ENCODE measurements at places on chromosomes 6 and 20.

DNA sequence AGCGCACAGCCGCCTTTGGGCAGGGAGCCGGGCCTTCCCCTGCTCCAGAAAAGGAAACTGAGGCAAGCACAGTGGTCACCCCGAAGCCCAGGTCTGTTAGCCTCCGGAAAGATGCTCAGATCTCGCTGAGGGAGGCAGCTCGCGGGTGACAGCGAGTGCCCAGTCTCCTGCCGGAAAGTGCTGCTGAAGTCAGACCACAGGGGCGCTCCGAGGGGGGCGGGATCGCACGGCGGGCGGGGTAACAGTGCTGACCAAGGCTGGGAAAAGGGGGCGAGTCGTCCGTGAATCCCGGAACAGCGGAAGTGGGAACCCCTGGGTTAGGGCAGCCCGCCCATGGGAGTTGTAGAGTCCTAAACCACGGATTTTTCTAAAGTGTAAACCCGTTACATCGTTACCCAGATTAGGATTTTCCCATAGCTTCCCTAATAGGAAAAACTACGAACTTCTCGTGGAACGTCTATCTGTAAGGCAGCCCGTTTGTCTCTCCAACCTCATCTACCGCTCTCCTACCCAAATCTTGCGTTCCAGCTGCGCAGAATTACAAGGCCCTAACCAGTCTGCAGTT is 504 bp downstream of the VPS16 start:
- DNase-seq = no peak

DNA sequence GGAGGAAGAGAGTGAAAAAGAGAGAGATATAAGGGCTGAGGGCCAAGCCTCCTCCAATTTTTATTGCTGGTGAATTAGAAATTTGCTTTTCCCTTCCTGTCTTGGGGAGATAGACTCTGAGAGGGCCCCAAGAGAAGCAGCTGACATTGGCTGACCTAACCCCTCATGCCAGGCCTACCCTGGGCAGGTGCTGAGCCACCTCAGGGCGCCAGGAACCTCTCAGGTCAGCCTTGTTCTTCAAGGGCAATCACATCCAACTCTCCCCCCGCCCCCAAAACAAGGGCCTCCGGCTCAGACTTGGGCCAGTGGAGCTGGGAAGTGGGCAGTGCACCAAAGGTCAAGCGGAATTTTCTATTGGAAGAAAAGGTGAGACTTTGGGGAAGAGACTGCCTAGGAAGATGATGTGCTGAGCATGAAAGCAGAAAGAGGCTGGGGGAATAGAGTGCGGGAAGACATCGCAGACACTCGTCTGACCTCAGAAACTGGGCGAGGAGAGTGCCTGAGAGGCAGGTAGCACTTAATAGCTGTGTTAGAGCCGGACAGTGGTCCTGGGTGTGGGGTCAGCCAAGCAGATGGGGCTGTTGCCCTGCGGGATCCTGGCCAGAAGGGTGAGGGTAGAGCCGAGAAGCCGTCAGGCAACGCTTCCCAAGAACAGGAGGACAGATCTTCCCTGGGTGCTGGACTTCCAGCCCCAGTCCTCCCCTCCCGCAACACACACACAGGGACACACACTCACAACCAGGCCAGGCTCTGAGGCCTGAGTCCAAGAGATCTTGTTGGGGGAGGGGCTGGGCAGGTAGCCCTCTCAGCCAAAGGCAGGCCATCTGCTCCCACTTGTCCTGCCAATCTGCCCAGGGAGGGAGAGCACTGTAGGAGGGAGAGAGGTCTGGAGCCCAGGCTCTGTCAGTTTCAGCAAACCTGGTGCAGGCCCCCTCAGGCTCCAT is 3.7 kb upstream of the FASTKD5 start:
- no peak for DNase-seq

GRCh38 chr20:22525821-22526220 is 58.6 kb downstream of the FOXA2 start:
- DNase-seq = no peak

DNA sequence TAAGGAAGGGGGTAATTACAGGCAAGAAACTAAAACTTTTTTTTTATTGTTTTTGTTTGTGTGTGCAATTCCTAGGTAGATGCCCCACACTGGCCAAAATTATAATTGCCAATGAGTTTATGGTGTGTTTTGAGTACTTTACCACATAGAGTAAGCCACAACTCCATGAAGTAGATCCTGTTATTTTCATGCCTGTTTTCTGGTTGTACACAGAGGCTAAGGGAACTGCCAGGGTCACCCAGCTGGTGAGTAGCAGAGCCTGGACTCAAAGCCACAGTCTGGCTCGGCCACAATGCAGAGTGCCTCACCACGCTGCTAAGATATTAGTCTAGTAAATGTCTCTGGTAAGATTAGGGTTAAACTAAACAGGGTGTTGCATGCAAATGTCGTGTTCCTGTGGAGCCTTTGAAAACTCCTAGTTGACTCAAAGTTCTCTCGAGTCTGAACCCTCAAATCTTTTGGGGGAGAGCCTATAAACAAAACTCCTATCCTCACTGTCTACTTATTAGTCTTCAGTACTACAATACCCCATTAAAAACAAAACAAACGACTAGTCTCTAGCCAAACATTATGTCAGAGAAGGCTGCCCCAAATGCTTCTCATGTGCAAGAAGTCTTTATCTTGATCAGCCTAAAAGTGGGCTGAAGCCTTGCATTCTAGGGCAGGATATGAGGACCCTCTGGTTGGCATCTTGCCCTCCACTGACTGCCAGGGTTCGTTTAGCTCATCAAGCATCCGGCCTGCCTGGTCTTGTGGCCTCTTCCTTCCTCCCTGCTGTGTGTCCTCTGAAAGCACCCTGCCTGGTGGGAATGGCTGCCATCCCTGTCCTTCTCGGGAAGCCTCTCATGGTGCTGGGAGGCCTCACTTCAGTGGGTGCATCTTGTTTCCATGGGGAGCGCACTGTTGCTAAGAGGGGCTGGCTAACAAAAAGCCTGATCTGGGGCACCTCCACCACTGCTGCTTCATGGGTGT is 4.2 kb downstream of the DUSP22 start:
- no peak for DNase-seq

DNA sequence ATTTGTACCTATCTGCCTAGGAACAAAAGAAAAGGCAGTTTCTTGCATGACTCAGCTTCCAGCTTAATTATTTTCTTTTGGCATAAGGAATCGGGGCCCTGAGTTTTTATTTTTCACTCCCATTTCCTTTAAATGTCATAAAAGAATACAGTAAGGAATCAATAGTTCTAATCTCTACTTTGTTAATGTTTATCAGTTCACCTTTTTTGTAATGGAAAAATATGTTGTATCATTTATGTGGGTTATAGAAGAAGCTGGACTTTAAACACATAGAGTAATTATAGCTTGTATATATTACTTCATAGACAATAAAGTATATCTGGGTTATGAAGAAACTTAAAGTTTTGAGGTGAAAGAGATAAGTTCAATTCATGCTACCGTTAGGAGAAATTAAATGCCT is 1214.8 kb upstream of the GJE1 start:
- no peak for DNase-seq

DNA sequence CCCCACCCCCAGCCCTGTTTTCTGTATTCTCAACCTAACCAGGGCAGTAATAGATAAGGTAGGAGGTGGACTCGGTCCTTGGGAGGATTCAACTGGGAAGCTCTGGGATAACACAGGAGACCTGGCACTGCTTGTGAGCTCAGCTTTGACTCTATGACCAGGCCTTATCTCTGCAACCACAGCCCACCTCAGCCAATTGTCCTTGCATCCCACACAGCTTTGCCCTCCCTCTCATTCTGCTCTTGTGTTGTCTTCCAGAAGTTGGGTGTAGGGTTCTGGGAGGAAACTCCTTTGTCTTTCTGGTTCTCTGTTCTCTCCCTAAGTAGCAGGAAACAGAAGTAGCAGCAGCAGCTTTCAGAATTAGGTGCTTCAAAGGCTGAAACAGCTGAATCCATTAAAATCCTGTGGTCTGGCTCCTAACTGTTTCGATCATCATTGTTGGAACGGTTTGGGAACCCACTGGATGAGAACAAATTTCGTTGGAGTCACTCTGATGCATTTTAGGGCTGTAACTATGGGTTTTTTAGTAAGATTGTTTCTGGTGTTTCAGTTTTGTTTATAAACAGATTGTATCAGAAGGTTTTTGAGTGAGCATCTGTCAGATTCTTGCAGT is 32.4 kb upstream of the SNX9 start:
- DNase-seq = no peak

DNA sequence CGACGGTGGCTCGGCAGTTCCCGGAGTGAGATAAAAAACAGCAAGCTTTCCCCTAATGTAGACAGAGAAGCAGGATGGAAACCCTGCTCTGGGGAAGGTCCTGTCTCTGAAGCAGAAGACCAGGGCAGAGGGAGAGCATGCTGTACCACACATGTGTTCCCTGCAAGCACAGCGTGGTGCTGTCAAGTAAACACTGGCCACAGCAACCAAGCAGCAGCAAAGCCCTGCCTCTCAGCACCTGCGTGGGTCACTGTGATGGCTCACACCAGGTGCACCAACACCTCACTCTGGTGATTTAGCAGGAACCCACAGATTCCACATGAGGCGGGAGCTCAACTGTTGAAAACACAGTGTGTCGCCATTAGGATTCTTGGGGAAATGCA is 65.2 kb upstream of the TXNDC5 start:
- no peak for DNase-seq

GRCh38 chr6:30990422-30991086 is 7.0 kb downstream of the MUC21 start:
- no peak for DNase-seq

- no peak for DNase-seq
Observed at GRCh38 chr20:57619051-57619831, 985 bp downstream of the ZBP1 start.

DNA sequence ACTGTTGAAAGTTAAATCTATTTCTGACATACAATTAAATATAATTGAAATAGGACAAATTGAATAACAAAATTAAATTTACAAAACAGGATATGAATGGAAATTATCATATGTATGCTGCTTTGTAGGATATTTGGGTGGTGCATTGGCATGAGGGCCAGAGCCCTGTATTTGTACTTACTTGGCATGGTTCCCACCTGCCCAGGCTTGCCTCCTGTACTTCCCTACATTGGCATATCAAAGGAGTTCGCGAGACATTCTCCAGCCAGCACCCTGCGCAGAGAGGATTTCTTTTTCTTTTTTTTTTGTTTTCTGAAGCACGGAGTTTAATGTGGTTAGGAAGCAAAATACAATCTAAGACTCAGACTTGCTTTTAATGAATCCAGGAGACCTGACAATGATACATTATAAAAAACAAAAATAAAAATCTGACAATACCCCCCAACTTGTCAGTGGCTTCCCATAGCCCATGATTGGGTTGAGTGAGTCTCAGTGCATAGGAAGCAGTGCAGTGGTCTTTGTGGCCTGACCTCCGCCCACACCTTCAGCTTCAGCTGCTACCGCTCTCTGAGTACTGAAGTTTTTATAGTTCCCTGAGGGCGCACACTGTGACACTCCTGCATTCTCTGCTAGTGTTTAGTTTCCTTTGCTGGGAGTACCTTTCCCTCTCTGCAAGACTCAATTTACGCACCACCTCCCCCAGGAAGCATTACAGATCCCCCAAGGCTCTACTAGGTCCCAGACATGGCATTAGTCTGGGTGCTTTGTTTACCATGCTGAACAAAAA is 440.8 kb downstream of the UTRN start:
- DNase-seq = no peak

DNA sequence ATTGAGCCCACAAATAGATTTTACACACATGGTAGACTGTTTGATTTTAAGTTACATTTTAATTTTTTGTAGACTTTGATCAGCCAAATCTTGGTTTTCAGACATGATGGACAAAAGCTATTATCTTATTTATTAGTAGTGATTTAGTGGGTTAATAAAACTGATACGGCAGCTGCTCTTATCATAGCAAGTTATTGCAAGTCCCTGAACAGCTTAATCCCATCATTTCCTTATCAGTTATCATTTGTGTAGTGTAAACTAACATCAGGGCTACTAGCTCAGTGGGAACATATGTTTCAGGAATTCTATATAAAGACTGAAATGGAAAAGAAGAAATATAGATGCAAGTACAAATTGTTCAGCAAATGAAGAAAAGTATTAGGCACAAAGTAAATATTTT is 10.9 kb downstream of the RFX6 start:
- no peak for DNase-seq

All from iPS DF 6.9 (cell line).